ENCODE measurements at places on chromosomes 16 and 17.

DNA sequence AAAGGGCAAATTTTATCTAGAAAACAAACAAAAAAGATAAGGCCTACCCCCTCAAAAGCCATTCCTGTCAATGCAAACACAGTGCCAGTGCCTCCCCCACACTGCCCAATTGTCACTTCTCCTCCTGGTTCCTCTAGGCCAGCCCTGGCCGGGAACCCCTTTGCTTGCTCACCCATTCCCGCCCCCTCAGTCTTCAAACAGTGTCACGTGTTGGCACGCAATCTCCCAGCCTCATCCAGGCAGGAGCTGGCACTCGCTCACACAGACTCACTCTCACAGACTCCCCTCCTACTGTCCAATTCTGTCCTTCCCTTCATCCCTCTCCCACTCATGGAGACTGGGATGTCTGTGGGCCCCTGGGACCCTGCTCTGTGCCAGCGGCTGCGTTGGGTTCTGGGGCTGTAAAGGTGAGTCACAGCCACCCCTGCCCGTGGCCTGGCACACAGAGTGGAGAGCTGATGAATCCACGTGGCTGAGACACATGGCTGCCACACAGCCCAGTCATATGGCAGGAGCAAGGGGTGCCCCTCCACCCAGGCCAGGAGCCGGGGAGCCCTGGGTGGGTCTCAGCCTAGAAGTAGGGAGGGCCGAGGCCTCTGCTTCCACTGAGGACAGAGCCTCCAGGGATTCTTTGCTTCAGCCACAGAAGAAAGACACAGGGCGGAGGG is 54.8 kb downstream of the VAC14 start:
- no peak for DNase-seq

GRCh38 chr17:82944990-82945389 is 105.2 kb upstream of the ZNF750 start:
- DNase-seq = no peak

DNA sequence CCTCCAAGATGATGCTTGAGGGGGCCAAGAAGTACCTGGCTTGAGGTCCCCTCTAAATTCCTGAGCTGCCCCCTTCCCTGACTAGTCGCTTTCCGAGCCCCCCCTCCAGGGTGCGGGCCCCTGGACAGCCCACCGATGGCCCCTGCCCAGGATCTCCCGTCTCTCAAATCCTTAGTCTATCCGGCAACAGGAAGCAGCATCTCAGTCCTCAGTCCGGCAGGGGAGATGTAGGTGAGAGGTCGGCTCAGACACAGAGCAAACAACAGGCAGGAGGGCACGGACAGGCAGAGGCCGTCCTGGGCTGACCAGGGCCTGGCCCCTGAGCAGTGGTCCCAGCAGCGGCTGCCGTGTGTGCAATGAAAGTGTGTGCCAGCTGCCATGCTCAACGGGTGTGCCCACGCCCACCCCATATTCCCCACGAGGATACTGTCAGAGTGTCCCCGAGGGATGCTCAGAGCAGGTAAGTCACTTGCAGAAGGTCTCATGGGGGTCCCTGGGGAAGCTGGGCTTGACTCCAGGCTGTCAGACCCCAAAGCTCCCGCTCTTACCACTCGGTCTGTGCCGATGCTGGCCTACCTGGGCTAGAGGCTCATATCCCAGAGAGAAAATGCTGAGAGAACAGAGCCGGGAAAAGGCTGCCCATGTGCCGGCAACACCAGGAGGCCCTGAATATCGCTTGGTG is 7.2 kb downstream of the SLC43A2 start:
- no peak for DNase-seq

GRCh38 chr17:75430159-75430974 is 24.9 kb upstream of the GRB2 start:
- no peak for DNase-seq

GRCh38 chr16:371515-372301 is 1.4 kb upstream of the MRPL28 start:
- DNase-seq = no peak

DNA sequence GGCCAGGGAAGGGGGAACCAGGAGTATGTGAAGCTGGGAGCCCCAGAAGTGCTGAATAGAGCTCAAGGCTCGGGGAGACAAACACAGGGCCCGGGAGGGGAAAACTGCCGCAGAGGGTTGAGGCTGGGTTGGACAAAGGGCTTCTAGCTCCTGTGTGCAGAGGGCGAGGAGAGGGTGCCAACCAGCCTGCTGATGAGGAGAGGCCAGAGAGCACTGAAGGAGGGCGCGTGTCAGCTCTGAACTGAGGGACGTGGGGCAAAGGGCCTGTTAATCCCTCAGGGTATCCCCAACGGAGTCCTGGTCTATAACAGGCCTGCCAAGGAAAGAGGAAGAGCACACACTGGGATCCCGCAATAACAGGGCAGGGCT is 151.3 kb downstream of the C16orf78 start:
- DNase-seq = no peak

Data from DMS79 (cell line).